Testis (tissue), 5 donors: ENCODE measurements at places on chromosomes 2 and 18. TPM values are rescaled to one million over a fixed set of nuclear protein-coding genes. Genes with fewer than 3 reads are reported as not detected.

The CREG2 gene
- polyA plus RNA-seq, result 0.42 TPM

The IL1B gene
- polyA plus RNA-seq, result 1.8 TPM

DNA sequence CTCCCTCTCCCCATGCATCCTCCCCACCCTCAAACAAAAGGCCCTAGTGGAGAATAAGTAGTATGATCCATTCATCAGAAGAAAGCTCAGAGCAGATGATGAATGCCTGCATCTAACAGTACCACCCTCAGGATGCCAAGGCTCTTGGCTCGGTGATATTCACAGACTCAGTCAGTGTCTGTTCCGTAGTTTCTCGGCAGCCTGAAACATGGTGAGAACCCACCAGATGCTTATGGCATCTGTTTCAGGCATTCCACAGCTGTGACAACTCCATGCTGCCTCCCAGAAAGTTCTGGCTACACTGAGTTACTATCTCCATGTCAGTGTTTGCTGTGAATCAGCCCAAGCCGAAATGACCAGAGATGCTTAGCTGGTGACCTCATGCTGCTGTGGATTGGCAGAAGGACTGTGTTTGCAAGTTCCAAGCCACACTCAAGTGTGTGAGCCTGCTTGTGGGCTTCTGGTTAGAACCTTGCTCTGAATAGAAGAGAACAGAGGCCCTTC is 83.9 kb downstream of the WDSUB1 start:
- DNase-seq, result no peak

DNA sequence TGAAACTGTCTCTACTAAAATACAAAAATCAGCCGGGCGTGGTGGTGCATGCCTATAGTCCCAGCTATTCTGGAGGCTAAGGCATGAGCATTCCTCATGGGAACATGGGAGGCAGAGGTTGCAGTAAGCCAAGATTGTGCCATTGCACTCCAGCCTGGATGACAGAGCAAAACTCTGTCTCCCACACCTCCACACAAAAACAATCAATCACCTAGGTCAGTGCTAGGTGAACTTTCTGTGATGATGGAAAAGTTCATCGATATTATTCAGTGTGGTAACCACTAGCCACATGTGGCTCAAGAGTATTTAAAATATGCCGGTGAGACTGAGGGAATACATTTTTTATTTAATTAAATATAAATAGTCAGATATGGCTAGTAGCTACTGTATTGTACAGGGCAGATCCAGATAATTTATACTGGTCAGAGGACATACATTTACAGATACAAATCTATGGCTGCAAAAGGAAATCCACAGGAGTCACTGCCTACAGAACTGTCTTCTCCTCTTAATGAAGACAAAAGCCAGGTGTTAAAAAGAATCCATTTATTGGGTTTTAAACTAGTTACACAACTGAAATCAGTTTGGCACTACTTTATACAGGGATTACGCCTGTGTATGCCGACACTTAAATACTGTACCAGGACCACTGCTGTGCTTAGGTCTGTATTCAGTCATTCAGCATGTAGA is 3.9 kb upstream of the GPR75 start:
- DNase-seq, result no peak

- DNase-seq, result no peak
Measured at GRCh38 chr2:28623582-28624405, 127.8 kb upstream of the PPP1CB start.

DNA sequence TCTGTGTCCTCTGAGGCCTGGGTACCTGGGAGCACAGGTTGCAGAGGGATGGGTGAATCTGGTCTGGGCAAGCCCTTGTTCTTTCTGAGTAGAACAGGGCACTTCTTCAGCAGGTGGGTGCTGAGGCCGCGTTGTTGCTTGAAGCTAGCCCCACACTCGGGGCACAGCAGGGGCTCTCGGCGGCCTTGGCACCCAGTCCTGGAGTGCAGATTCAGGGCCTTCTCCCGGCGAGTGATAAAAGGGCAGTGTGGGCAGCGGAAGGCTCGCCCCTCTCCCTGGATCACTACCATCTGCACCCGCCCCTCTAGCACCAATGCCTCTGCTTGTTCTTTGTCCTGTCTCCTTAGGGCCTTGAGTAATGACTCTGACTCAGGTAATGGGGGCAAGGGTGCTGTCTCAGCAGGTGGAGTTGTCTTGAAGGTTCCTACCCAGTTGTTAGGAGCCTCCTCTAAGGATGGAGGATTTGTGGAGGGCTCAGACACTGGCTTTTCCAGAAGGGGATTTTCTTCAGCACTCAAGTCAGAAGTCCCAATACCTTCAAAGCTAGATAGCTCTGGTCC is 15.6 kb downstream of the ZNF142 start:
- no peak for DNase-seq

DNA sequence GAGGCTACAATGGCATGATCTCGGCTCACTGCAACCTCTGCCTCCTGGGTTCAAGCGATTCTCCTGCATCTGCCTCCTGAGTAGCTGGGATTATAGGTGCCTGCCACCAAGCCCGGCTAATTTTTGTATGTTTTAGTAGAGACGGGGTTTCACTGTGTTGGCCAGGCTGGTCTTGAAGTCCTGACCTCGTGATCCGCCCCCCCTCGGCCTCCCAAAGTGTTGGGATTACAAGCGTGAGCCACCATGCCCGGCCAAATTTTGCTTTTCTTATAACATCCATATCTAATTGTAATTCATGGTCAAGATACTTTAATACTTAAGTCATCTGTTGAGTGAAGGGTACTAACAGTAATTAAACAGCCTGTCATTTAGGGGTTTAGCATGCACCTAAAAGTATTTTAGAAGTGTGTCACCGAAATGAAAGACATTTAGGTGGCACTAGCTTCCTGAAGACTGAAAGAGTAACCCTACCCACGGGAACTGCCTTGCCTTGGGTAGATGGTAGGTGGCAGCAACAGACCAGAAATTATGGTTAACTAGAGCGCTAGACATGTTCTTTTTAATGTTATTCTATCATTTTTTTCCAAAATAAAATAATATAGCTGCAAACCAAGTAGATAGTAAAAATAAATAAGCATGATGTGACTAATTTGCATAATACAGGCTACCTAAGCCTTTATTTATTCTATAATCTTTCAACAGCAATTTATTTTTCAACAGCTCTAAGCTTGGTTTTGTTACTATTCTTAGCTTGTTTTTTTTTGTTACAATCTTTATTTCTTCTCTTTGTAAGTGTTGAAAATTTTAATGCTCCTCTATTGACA is 8.6 kb upstream of the ACYP2 start:
- peak; percentile 51 for DNase-seq
